ENCODE measurements at places on chromosomes 5 and 9.

DNA sequence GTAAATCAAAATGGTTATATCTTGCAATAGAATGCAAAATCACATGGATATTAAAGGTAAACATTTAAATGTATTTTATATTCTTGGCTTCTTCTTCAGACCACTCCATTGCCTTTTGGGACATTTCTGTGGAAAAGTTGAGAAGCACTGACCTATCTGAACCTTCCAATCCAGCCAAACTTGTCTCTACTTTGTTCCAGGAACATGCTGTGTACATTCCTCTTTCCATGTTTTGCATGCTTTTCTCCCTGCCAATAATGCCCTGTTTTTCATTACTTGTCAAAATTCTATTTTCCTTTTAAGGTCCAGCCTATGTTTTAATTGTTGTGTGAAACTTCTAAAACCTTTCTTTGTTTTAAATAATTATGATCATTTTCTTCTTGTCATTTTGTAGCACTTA is 28.3 kb downstream of the JAK2 start:
- no peak for DNase-seq

DNA sequence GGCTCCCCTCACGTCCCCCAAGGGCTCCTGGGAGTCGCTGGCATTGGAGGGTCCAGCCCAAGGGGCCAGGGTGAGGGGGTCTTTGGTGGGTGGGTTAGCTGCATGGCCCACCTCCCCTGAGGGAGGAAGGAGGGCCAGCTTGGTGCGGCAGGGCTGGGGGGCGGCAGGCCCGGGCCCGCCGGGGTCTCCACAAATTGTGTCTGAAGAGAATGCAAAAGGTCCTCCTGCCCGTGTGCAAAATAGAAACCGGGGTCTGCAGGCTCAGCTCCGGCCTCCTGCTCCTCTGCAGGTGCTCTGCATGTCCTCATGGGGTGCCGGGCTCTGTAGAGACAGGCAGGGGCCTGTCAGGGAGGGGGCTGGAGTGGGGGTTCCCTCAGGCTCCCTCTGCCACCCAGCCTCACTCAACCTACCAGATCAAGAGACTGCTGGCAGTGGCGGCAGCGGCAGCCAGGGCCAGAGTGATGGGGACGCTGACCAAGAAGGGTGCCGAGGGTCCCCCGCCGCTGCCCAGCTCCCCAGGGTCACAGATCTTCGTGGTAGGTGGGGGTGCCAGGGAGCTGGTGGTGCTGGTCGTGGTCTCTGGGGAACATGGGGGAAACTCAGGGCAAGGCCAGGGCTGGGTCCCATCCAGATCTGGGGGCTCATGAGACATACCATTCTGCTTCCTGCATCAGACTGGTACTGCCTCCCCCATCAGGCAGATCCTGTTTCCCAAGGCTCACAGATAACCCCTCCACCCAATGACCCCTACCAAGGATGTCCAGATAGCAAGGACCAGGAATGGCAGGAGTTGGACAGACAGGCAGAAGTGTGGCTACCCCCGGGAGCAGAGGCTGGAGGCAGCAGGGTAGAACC is 29.2 kb upstream of the ENHO start:
- DNase-seq: no peak

DNA sequence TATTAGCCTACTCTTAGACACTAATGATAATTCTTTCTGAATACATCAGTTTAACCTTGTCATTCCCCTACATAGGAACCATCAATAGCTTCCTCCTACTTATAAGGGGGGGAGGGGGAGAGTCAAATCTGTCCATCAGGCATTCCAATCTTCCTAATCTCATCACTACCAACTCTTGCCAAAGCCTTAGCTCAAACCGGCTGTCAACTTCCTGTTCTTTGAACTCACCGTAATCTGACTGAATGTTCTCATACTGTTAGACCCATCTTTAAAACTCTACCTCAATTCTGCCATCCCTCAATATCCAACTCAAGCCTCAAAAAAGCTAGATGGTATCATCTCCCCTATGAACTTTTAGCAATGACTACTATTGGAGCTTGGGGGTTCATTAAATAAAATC is 41.9 kb upstream of the RNF38 start:
- DNase-seq: no peak

DNA sequence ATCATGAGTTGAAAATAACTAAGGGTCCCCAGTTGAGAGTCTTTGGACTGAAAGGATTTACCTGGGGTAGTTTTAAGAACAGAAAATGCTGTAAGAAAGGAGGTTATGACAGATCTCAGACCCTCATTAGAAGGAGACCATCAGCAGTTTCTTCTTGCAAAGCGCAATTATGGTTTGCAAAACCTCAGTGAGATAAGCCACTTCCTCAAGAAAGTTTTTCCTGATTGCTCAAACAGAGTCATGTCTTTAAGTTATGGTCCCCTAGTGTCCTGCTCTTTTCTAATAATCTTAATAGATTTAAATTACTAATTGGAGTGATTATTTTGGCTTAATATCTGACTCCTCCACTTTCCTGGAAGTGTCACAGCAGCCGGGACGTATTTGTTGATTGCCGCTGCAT is 293.2 kb upstream of the KLF4 start:
- DNase-seq: no peak

DNA sequence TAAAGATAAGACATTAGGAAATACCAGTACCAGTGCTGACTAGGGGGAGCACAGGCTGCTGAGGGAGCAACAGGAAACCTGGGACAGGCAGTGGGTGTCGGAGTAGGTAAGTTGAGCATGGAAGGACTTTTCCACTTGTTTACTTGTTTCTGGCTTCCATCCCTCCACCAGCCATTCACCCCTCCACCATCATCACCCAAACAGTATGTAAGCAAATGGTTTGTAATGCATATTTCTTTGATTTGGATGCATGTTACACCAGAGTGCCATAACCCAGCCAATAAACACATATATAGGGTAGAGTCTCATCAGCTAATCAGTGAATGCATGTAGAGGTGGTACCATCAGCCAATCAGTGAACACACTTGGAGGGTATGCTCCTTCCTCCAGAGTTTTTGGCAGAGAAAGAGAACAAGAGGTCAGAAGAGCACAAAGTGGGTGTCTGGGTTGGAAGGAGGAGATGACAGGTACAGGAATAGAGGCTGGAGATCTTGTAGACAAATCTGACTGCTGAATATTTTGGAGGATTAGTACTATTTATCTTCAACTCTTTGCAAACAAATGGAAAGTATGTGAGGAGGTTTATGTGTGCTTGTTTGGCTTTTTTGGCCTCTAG is 37.7 kb upstream of the PDE8B start:
- DNase-seq: no peak

- no peak for DNase-seq
These were observed 31.7 kb downstream of the SARDH start for GRCh38 chr9:133706307-133707050.

DNA sequence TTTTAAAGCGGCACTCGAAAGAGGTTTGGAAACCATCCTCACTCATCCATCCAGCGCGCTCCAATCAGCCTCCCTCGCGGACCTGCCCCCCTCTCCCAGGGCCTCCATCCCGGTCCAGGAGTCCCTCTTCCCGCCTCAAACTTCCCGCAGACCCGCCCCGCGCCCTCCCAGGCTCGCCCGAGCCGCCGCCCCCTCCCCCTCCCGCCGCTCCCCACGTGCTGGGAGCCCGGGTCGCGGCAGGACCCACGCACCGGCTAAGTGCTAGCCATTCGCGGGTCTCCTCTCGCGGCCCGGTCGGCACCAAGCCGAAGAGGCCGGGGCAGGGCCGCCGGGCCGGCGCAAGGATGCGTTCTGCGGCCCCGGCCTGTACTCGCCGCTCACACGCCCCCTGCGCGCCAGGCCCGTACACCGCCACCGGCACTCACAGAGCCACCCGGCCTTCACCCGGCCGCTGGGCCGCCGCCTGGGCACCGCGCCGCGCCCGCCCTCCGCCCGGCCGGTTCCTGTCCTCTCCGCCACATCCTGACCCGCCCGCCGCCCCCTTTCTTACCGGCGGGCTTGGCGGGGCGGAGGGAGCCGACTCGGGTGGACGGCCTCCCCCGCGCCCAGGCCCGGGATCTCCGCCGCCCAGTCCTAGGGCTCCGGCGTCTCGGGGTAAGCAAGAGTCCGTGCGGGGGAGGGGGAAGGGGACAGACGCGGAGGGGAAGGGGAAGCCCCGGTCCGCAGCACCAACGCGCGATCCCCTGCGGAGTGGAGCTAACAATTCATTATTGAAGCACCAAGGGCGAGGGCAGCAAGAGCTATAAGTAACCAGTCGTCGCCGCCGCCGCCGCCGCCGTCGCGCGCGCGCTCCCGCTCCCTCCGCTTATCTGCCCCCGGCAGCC is 576 bp downstream of the CHD1 start:
- peak; percentile 37 for DNase-seq

DNA sequence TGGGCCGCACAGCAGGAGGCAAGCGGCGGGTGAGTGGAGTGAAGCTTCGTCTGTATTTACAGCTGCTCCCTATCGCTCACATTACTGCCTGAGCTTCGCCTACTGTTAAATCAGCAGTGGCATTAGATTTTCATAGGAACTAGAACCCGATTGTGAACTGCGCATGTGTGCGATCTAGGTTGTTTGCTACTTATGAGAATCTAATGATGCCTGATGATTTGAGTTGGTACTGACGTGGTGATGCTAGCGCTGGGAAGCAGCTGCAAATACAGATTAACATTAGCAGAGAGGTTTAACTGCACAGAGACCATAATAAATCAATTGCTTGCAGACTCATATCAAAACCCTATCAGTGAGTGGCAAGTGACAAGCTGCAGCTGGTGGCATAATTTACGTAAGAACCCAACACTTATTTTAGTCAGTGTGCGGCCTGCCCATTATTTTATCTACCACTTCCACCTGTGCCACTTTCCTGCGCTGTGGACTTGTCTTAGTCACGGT is 133.4 kb upstream of the CDH9 start:
- no peak for DNase-seq

GRCh38 chr9:99748266-99748665 is 73.4 kb upstream of the NR4A3 start:
- no peak for DNase-seq

DNA sequence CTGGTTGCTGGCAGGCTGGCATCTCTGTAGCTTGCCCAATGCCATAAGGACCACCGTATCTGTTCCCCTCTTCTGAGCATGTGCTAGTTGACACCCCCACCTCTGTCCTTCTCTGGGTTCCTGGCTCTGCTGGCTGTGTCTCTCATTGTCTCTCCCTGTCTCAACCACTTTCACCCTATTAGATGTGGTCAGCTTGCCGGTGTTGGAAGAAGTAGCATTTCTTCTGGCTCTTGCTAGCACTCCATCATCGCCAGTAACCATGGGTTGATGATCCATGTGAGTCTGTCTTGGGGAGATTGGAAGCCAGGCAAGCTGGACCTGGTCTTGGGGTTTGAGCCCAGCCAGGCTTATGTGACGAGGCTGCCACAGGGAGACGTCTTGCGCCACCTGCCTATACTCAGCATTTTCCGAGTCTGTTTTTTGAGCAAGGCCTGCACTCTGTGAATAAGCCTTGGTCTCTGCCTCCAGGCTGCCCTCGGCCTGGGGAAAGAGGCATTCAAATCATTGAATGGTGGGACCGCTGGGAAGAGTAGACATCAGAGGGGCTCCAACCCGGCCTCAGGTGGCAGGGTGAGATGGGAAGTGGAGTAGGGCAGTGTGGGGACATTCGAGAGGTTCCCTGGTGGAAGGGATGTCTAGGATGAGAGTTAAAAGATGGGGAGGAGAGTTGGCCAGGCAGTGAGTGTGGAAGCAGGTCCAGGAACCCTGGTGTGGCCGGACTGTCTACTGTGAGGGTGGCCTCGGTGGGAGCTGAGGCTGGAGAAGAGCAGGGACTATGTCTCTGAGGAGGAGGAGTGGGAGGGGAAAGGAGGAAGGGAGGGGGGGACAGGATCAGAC is 74.3 kb downstream of the ZNF618 start:
- no peak for DNase-seq

DNA sequence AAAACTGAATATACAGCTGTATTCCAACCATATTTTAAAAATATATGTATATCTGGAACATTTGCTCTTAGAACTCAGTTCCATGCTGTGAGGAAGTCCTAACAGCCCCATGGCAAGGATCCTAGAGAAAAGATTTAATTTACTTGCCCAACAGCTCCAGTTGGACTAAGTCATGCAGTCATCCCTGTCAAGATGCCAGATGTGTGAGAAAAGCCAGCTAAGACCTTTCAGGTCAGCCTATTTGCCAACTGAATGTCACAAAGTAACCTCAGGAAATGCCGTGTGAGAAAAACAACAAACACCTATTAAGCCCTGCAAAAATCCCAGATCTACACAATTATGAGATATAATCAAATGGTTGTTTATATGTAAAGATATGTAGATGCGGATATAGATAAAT is 416.3 kb downstream of the NR2F1-AS1 start:
- no peak for DNase-seq

- DNase-seq: no peak
These were observed 41.4 kb downstream of the GLIS3 start for GRCh38 chr9:4258320-4259090.

DNA sequence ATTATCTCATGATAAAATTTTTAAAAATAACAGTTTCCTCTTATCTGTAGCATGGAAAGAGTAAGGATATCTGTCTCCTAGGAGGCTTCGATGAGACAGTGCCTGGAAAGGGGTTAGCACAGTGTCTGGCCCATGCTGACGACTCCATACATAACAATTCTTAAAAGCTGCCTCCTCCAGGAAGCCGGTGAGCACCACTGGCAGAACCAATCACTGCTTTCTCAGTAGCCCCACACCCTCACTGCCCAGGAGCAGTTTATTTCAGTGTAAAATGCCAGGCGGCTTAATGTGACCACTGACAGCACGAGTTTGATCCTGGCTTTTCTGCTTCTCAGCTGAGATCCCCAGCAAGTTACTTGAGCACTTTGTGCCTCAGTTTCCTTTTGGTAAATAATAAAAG is 1.2 kb upstream of the NIPAL4 start:
- no peak for DNase-seq

DNA sequence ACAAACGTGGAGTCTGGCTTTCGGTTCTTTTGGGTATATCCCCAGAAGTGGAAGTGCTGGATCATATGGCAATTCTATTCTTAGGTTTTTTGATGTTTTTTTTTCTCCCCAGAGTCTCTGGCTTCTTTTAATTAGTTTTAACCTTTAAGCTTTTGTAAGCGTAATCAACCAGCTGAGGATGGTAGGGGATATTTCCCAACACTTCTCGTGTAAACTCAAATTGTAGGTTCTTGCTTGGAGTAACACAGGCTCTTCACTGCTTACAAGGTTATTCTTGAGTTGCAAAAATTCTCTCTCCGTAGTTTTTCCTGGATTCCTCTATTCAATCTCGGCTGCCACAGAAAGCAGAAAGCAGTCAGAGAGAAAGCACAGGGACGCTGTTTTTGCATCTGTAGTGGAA is 11.9 kb downstream of the LAMC3 start:
- DNase-seq: no peak

GRCh38 chr9:89622933-89623861 is 18.4 kb downstream of the GADD45G start:
- no peak for DNase-seq

- DNase-seq: no peak
These were observed 6.4 kb upstream of the ACOT12 start for GRCh38 chr5:81400375-81400774.

- peak; percentile 63 for DNase-seq
These were observed 32.1 kb downstream of the PTPA start for GRCh38 chr9:129143031-129143927.

DNA sequence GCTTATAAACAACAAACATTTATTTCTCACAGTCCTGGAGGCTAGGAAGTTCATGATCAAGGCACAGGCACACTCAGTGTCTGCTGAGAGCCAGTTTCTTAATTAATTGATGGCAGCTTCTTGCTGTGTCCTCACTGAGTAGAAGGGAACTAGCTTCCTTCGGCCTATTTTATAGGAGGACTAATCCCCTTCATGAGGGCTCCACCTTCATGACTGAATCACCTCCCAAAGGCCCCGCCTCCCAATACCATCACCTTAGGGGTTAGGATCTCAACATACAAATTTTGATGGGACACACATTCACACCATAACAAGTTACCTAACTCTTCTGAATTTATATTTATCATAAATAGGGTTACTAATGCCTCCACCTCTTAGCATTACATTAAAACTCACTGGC is 129.8 kb downstream of the GNAQ start:
- no peak for DNase-seq

Measured in T-helper 2 cell treated with Interferon-gamma antibody and Interleukin-4, amounts not matched to agents 5 μg/mL and 100 μg/mL, for 36 hours (primary cell).